ENCODE measurements at places on chromosomes 12 and 14. TPM values are rescaled to one million over a fixed set of nuclear protein-coding genes. Genes with fewer than 3 reads are reported as not detected.

DNA sequence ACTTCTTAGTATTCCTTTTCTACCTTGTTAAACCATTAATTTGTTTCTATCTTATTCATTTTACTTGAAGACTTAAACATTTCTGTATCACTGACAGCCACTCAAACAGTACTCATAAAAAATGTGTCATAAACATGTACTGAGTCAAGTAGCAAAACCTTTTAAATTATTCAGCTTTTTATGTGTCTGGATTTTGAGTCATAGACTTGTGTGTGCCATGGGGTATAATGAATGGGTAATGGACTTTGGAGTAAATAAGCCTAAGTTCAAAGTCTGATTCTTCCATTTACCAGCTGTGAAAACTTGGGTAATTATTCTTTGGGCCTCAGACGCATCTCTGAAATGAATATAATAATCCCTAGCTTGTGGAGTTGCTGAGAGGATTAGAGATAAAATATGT, 199.0 kb downstream of the RAD51B start:
- peaks cover 2% of the 10 kb centered on the region for H3K36me3 ChIP-seq
- H3K27me3 ChIP-seq: no peaks in the 10 kb centered on the region
- no peaks in the 10 kb centered on the region for H3K4me1 ChIP-seq
- DNase-seq: no peak
- no peak overlapping the region for H3K4me3 ChIP-seq

- peak overlapping the region; percentile 29 for H3K27ac ChIP-seq
- no peaks in the 10 kb centered on the region for H3K27me3 ChIP-seq
- peaks cover 20% of the 10 kb centered on the region for H3K36me3 ChIP-seq
- peaks cover 36% of the 10 kb centered on the region for H3K4me1 ChIP-seq
These were observed 9.8 kb downstream of the APPL2 start for GRCh38 chr12:105226219-105226618.

DNA sequence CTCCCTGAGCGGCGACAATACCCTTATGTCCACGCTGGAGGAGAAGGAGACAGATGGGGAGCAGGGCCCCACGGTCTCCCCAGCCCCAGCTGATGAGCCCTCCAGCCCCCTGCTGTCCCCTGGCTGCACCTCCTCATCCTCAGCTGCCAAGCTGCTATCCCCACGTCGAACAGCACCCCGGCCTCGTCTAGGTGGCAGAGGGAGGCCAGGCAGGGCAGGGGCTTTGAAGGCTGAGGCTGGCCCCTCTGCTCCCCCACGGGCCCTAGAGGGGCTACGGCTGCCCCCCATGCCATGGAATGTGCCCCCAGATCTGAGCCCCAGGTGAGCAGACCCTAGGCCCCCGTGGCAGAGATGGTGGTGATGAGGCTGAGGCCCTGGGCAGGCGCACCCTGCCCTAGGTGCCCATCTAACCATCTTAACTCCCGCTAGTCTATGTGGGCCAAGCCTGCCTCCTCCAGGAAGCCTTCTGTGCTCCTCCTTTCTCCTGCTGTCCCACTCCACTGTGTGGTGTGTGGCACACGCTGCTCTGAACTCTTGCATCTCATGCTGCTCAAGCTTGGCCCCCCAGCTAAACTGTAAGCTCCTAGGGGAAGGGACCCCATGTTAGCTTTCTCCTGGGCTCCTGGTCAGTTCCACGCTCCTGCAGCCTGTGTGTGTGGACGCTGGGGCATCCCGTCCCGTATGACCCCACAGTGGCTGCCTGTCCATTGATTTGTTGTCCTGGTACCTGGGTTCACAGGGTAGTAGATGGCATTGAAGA, 12.1 kb downstream of the MCRS1 start:
- no peak overlapping the region for H3K4me3 ChIP-seq
- H3K36me3 ChIP-seq: peaks cover 15% of the 10 kb centered on the region
- H3K4me1 ChIP-seq: peaks cover 6% of the 10 kb centered on the region
- peaks cover 3% of the 10 kb centered on the region for H3K27me3 ChIP-seq
- no peak overlapping the region for H3K27ac ChIP-seq

- H3K27me3 ChIP-seq: peaks cover 2% of the 10 kb centered on the region
- H3K4me3 ChIP-seq: no peak overlapping the region
- no peaks in the 10 kb centered on the region for H3K4me1 ChIP-seq
- DNase-seq: no peak
- no peak overlapping the region for H3K27ac ChIP-seq
These were observed 170.5 kb upstream of the GARIN2 start for GRCh38 chr14:67018720-67019119.

DNA sequence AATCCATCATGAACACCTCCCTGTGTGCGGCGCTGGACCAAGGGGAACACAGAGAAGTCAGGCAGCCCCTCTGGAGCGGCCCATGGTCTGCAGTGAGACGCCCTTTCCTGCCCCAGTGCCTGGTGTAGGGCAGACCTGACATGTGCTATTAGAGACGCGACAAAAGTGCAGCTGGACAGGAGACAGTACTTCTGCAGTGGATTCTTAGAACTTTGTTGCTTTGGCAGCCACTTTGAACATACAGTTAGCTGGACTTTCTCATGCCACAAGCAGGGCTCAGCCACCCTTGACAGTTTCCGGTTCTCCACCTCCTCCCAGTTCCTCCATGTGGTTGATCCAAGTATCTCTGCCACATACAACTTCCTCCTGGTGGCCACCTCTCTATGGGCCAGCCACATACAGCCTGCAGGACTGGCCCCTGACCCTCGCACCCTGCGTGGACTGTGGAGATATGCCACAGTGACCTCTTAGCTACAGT, 45.9 kb downstream of the LGMN start:
- H3K4me1 ChIP-seq: no peaks in the 10 kb centered on the region
- no peak for DNase-seq
- H3K27ac ChIP-seq: no peak overlapping the region
- H3K36me3 ChIP-seq: no peaks in the 10 kb centered on the region
- H3K27me3 ChIP-seq: peaks cover 34% of the 10 kb centered on the region

GRCh38 chr12:131052929-131053328, 99.2 kb downstream of the ADGRD1 start:
- H3K4me3 ChIP-seq: no peak overlapping the region
- H3K4me1 ChIP-seq: peaks cover 9% of the 10 kb centered on the region
- no peak overlapping the region for H3K27ac ChIP-seq
- H3K27me3 ChIP-seq: peaks cover 22% of the 10 kb centered on the region
- H3K36me3 ChIP-seq: no peaks in the 10 kb centered on the region

Gene RPGRIP1
- not detected for total RNA-seq

GRCh38 chr14:60171690-60172089, 6.5 kb upstream of the DHRS7 start:
- peaks cover 7% of the 10 kb centered on the region for H3K27me3 ChIP-seq
- no peak overlapping the region for H3K4me3 ChIP-seq
- H3K27ac ChIP-seq: no peak overlapping the region
- DNase-seq: no peak

Gene SLC2A14
- 0.38 TPM for total RNA-seq

GRCh38 chr12:57726884-57727757, 11.4 kb downstream of the AGAP2 start:
- H3K27me3 ChIP-seq: no peaks in the 10 kb centered on the region
- peak; percentile 39 for DNase-seq
- H3K27ac ChIP-seq: no peak overlapping the region
- no peak overlapping the region for H3K4me3 ChIP-seq

DNA sequence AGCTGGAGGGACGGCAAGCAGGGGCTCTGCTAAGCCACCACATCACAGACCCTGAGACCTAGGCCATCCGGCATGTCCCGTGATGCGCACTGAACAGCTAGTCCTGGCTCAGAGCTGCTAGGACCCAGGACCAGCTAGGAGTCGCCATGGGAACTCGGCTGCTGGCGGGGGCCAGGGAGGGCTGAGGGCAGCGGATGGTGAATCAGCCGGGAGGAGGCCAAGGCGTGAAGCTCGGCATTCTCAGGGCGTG, 5.1 kb downstream of the AHNAK2 start:
- H3K27ac ChIP-seq: no peak overlapping the region
- H3K27me3 ChIP-seq: peaks cover 28% of the 10 kb centered on the region
- H3K4me3 ChIP-seq: no peak overlapping the region
- H3K36me3 ChIP-seq: no peaks in the 10 kb centered on the region
- DNase-seq: no peak

DNA sequence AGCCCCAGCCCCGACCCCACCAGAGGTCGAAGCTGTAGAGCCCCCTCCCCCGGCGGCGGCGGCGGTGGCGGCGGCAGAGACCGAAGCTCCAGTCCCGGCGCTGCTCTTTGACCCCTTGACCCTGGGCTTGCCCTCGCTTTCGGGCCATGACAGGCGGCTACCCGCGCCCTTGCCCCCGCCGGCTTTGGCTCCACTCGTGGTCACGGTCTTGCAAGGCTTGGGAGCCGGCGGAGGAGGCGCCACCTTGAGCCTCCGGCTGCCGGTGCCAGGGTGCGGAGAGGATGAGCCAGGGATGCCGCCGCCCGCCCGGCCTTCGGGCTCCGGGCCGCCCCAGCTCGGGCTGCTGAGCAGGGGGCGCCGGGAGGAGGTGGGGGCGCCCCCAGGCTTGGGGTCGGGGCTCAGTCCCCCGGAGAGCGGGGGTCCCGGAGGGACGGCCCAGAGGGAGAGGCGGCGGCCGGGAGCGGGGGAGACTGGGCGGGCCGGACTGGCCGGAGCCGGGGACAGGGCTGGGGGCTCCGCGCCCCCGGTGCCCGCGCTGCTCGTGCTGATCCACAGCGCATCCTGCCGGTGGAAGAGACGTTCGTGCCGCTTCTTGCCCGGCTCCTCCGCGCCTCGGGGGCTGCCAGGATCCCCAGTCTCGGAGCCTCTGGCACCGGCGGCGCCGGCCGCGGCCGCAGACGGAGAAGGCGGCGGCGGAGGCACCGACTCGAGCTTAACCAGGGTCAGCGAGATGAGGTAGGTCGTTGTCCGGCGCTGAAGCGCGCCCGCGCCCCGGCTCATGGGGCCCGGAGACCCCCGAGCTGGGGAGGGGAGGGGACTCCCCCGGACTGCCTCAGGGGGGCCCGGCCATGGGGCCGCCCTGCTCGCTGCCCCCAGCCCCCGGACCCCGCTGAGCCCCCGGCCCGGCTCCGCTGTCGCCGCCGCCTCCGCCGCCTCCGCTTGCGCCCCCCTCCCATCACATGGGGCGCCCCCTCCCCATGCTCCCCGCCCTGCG, 778 bp downstream of the AGAP2 start:
- H3K27ac ChIP-seq: no peak overlapping the region
- peaks cover 23% of the 10 kb centered on the region for H3K36me3 ChIP-seq
- no peak overlapping the region for H3K4me3 ChIP-seq
- DNase-seq: no peak

Data from activated CD8-positive, alpha-beta memory T cell treated with anti-CD3 and anti-CD28 coated beads, Interleukin-2, amount 10 ng/mL, durations not matched to agents 7 days and 5 days (primary cell).